ENCODE measurements at places on chromosomes 6 and 20.

DNA sequence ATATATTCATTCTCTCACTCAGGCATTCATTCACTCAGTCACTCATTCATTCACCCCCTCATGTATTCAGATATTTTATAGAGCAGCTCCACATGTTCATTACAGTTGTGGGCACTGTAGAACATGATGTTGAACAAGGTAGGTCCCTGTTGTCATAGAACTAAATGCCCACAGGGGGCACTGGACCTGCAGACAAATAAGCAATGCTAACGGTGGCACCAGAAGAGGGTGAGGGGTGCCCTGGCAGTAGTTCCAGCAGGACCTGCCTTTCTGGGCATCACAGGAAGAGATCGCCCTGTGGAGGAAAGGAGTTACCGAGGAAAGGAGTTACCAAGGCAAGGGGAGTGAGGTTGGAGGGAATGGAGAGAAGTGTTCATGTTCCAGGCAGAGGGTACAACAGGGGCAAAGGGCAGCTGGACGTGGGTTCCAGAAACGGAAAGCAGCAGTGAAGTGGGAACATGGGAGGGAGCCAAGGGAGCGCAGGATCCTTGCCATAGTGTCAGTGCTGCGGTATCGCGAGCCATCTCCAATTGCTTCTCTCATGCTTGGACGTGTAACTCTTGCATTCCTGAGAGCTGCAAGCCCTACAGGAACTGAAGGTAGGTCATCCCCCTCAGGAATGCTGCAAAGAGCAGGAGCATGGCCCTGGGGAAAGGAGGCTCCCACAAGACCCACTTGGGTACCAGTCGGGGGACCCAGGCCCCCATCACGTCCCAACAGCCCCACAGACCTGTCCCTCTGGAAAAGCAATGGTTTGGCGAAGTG is 128.2 kb downstream of the EDN3 start:
- no peak for DNase-seq

DNA sequence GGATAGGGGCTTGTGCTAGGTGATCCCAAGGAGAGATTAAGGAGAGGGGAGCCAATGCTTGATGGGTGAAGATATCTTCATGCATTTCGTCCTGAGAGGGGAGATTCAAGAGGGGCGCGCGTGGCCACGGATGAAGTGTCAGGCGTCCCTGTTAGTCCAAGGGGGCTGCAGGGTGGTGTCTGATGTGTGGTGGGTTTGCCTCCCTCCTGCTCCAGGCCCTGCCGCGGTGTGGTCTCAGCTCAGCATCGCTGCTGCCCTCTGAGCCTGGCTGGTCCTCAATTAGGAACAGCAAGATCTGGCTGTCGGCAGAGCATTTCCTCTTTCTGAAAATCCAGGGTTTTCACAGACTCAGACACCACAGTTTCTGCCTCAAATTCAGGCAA is 318.0 kb downstream of the THBS2 start:
- no peak for DNase-seq

DNA sequence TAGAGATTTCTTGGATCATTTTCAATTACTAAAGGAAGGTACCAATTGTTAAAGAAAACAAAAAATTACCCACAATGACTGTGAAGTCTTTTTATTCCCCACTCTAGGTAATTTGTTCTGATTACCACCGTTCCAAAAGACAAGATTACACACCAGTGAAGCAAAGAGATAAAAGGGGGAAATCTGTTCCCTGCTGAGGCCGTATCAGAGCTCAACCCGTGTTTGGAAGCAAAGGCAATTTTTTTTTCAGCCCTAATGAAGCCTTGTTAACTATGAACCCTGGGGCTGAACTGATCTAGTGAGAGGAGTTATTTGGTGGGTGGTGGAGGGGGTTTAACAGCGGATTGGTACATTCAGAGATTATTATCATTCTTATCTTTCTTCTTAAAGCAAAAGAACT is 128.5 kb downstream of the ALDH8A1 start:
- DNase-seq = peak; percentile 39

DNA sequence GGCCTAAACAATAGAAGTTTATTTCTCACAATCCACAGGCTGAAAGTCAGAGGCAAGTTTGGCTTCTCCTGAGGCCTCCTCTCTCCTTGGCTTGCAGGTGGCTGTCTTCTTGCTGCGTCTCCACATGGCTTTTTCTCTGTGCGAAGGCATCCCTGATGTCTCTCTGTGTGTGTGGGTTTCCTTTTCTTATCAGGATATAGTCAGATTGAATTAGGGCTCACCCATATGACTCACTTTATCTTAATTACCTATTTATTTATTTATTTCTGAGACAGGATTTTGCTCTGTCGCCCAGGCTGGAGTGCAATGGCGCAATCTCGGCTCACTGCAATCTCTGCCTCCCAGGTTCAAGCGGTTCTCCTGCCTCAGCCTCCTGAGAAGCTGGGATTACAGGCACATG is 30.7 kb downstream of the LINC00237 start:
- no peak for DNase-seq

DNA sequence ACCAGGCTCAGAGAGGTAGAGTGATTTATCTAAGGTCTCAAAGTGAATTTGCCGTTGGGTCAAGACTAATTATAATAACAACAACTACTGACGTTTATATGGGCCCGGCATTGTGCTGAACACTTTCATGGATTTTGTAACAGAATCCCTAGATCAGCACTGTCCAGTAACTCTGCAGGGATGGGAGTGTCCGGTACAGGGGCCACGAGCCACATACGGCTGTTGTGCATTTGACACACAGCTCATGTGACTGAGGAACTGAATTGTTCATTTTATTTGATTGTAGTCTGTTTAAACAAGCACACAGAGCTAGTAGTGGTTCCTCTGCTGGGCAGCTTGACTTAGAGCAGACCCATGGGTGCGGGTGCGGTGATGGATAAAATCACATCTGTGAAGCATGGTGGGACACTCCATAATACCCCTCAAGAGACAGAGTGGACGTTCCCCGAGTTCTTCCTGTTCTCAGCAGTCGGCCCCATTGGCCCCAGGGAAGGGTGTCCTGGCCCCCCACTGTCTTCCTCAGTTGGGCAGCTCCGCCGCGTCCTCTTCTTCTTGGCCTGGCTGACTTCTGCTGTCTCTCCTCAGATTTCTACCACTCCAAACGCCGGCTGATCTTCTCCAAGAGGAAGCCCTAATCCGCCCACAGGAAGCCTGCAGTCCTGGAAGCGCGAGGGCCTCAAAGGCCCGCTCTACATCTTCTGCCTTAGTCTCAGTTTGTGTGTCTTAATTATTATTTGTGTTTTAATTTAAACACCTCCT is 6.8 kb downstream of the CDKN1A start:
- DNase-seq = no peak

GRCh38 chr6:121436274-121436857 is 920 bp downstream of the GJA1 start:
- DNase-seq = peak; percentile 11

GRCh38 chr6:35294308-35294945 is 3.2 kb upstream of the DEF6 start:
- peak; percentile 65 for DNase-seq

GRCh38 chr6:41652866-41653652 is 14.8 kb downstream of the MDFI start:
- DNase-seq = no peak

- DNase-seq = no peak
Measured at GRCh38 chr6:3819161-3820110, 29.7 kb upstream of the FAM50B start.

DNA sequence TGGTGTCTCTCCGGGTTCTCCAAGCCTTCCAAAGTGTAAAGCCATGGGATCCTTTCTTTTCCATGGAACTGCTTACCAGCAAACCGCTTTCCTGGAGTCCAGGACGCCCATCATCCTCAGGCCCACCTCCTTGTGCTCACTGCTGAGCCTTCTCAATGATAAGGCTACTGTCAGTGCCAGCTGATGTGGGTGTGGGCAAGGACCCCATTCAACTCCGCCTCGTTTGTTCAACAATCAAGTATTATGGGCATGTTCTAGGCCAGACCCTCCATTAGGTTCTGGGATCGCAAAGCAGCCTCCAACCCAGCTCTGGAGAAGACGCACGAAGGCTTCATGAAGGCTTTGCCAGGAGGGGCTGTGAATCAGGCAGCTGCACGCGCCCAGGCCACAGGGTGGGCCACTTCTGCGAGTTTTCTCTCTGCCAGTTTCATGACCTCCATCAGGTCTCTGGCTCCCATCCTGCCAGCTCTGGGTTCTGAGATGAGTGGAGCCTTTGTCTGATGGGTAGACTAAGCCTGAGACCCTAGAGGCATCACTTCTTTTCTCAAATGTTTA is 177.1 kb downstream of the MRPL14 start:
- no peak for DNase-seq

DNA sequence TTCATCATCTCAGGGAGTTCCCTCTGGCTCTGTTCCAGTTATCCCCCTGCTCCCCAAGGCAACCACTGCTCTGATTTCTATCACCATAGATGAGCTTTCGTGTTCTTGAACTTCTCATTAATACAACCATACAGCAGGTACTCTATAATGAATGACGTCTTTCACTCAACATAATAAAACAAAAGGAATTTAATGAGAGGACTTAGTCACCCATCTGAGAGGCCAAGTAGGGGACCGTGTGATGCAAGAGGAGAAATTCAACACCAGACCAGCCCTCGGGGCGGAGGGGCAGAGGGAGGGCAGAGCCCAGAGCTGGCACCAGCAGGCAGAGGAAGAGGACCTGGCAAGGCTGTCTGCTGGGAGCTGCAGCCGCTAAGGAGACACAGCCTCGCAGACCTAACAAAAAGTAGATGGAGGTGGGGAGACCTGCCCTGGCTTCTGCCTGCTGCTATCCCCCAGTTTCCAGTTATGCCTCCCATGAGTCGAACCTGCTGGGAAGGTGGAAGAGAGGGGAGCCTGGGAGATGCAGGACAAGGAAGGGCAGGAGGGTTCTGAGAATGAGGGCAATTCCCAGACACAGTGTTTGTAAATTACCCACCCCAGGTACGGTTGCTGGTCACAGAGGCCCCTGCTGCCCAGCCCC is 13.8 kb downstream of the CCN5 start:
- DNase-seq = peak; percentile 36

DNA sequence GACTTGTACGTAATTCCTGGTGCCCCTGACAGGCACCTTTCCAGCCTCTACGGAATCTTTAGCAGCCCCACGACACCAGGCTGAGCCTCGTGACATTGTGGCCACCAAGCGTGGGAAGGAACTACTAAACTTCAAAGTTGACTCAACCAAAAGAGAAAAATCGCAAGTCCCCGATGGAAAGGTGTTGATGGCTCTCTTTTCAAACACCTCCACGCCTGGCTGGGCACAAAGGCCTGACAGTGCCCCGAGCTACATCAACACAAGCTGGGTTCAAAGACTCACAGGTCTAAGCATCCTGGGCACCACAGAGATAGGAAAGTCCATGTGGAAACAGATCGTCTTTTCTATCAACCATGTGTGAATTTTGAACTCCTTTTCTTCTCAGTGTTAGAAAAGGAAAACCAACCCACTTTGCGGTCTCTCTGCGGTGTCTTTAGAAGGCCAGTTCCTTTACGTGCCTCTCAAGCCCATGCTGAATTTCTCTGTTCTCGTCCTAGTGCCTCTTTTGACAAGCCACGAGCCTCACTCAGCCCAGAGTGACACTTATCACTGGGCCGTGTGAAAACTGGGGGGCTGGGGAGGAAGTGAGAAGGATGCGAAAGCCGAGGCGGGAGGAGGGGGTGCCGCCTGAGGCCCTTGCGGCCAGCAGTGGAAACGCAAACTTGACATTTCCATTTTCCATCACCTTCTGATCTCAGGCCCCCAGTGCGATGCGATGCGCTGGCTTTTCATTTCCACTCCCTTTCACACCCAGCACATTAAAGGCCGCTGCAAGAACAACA is 59.4 kb downstream of the GFOD1 start:
- no peak for DNase-seq

DNA sequence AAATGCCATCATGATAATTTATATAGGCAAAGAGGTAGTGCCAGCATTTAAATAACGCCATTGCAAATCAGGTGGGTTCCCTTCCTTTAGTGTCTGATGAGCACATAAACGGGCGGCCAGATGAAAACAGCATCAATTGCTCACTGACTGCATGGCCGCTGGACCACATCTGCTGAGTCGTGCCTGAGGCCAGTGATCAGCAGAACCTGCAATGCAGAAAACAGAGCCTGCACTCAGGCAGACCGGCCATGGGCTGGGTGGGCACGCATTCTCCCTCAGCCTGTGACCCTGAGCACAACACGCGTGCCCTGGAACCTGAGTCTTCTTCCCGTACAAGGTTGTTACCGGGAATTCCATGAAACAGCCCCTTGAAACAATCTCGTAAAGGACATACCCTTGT is 144.0 kb upstream of the THBS2 start:
- no peak for DNase-seq

DNA sequence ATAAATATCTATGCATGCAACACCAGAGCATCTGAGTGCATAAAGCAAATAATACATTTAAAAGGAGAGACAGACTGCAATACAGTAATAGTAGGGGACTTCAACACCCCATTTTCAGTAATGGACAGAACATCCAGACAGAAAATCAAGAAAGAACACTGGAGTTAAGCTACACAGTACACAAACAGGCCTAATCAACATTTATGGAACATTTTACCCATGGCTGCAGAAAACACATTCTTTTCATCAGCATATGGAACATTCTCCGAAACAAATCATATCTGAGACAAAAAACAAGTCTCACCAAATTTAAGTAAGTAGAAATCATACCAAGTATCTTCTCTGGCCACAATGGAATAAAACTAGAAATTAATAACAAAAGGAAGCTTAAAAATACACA is 50.5 kb downstream of the REV3L start:
- DNase-seq = no peak

GRCh38 chr6:127510876-127511275 is 8.3 kb downstream of the MTCL3 start:
- no peak for DNase-seq

DNA sequence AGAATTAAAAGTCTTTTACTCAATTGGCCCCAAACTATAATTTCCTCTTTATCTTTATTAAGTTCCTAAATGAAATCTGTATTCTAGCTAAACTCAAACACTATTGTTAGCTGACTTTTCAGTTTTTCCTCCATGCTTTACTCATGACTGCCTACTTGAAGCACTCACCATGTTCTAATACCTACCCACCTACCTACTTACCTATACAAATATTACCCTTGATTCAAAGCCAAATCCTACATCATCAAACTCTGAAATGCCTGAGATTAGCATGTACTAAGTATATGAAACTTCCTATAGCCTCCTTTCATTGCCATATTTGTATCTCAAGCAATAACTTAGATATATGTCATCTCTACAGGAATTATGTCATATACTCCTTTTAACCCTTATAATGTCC is 259.7 kb downstream of the HDGFL1 start:
- DNase-seq = no peak

All from neural progenitor cell (in vitro differentiated cells).